Stimulated activated CD4-positive, alpha-beta T cell treated with anti-CD3 and anti-CD28 coated beads, TNF-alpha, amount 100 ng/mL, for 1 hour (primary cell): ENCODE measurements at places on chromosomes 7 and 10.

DNA sequence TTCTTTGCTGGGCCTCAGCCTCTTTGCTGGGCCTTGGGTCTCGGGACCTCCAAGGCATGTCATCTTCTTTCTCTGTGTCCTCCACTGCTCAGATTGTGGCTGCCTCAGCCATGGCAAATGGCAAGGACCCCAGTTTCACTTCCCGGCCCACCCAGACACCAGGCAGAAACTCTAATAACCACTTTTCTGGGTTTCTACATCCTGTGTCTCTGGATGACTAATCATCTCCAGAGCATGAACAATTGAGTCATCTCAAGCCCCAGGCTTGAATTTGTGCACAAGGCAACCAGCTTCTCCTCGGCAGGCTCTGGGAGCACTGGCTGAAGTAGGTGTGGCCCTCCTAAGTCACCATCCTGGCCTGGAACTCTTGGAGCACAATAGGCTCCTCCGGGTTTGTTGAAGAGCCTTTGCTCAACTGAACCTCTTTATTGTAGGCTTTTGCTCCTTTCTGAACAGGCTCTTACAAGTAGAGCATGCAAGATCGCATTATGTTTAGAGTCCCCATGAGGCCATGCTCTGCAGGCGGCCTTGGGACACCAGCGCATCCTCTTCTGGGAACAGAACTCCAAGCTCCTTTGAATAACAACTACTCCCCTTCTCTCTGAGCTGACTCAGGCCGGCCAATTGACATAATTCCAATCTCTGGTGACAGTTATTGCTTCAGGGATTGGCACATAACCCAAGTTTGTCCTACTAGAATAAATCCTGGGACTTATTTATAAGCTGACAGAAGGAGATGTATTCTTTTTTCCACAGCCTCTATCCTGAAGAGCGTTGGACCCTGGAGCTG is 218.1 kb downstream of the WDR11 start:
- DNase-seq, result no peak

DNA sequence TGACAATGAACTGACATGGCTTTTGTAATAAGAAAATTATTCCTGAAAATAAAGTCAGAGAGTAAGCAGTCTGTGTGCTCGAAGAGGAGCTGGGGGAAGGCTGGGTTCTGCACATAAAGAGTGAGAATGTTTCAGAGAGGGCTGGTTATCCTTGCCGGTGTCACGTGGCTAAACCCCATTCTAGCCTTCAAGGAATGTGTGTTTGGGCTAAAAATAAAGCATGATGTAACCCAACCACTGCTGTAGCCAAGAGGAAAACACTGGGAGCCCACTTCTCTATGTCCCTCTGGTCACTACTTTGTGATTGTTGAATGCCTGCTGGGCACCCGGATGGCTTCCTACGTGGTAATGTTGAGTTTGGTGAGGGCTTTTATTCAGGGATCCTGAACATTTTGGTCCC is 23.5 kb downstream of the WDFY4 start:
- DNase-seq, result no peak

GRCh38 chr7:66219805-66220204 is 14.7 kb downstream of the TPST1 start:
- DNase-seq, result no peak

DNA sequence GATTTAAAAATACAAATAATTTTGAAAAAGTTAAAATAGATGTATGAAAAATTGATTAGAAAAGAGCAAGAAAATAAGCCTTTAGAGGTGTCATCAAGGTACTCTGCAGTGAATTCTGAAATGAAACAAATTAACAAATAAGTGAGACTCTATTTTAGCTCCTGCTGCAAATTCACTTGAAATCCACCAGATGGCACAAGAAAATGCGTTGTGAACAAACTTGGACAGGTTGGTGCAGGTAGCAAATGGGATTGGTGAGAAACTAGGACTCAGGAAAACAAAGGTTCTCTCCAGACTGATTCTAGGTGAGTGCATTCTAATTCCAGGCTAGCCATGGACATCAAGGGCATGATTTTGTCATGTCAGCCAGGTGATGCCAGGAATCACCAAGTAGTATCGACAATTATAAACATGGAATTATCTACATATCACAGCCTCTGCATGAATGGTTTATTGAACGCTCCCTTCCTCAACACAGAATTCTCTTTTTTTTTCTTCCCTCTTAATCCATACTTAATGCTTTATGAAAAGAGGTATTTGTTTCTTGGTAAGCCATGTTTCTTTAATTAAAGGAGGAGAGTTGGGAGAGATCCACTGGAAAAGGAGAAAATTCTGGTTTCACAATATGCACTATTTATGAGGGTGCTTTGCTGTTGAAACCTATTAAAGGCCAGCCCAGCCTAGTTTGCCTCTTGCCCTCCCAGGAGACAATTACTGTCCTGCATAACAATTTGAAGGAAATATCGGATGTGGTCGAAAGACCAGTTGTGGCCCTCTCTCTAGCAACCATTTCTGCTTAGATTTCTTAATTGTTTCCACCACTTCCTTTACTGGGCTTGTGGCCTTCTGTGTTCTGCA is 118.1 kb downstream of the ZNF365 start:
- no peak for DNase-seq

- no peak for DNase-seq
These were observed 28.7 kb downstream of the CSGALNACT2 start for GRCh38 chr10:43166880-43167497.

DNA sequence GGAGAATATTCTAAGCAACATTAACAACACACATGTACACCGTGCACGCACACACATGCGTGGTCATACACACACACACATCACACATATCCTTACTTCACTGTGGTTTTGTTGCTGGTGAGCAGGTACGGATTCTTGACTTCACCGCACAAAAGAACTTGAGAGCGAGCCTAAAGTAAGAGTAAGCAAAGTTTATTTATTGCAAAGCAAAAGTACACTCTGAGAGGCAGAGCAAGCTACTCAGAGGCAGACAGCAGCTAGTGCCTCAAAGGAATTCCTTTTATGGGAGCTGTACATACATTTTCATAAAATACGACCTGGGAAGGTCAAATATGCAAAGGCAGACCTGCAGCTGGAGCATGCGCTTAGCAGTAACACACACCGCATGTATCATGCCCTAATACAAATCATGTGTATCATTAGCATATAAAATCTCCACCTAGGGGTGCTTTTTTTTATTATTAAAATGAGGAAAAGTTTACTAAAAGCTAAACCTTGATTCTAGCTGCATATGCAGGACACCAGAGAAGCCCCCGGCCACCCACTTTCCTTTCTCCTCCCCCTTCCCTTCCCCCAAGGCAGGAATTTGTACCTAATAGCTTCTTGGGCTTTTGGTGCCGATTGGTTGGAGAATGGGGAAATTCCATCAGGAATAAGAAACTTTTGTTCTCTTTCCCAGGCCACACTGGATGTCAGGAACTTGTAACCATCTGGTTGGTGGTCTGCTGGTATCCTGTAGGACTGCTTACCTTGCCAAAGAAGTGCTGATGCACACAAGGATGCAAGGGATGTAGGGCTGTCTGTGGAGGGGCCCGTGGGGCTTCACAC is 16.5 kb upstream of the GPR37 start:
- no peak for DNase-seq

DNA sequence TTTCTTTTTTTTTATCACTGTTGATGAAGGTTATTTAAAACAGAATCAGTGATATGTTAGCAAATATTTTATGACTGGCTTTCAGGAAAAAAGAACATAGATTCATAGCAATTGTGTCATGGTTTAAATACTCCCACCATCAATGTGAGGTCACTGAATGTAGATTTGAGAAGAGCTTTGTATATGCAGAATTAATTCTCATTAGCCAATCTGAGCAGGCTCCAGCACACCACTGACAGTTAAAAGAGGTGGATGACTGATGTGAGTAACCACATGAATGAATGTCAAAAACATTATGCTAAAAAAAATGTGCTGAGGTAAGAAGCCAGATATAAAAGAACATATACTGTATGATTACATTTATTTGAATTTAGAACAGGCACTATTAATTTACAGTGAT is 174.8 kb upstream of the KAT6B start:
- DNase-seq, result no peak

GRCh38 chr7:71372991-71373390 is 241.0 kb downstream of the GALNT17 start:
- no peak for DNase-seq

GRCh38 chr10:131314799-131315198 is 3.3 kb upstream of the TCERG1L start:
- no peak for DNase-seq

- no peak for DNase-seq
These were observed 1.3 kb upstream of the CLDN12 start for GRCh38 chr7:90401989-90402388.

DNA sequence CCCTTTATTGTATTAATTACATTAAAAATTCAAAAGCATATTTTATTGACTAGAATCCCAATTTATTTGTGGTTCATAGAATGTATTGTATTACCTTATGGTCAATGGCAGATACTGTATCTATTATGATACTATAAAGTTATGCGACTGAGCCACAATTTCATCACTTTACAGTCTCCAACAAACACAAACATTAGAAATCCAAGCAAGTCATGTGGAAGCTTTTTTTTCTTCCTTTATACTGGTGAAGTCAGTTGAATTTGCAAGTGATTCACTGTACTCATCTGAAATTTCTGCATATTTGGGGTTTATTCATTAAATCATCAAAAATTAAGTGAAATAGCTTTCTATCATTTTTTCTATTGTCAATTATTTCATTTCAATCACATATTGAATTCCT is 54.3 kb downstream of the BMPER start:
- no peak for DNase-seq

DNA sequence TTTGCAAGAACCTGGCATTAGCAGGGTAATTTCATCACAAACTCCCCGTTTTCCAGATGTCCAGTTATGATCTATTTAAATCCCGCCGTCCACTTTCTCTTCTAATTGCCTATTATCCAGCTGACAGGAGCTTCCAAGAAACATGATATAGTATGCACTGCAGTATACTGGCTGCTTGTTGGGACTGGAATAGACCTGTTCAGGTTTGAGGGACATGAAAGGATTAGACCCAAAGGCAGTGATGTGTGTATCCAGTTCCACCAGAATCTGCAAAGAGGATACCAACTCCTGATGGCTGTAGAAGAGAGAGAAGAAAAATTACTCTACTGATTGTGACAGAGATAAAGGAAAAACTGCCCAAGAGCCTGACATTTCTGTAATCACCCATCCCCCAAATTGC is 8.9 kb downstream of the MSS51 start:
- DNase-seq, result no peak

DNA sequence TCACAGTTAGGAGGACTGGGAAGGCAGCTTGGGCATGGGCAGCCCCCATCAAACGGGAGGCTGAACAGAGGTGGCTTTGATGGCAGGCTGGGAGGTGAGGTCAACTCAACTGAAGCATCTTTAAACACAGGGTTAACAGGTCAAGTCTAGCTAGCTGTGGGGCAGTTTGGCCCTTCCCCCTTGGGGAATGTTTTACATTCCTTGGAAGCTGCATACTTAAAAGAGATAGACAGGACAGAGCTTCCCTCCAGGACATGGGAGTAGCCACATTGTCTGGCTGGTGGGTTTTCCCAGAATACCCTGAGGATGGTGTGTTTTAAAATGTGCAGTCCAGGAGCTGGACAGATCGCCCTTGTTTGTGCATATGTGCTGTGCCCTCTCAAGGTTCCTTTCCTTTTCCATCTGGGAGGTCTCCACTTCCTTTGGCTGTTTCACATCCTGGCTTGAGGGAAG is 6.8 kb upstream of the RASSF4 start:
- DNase-seq, result no peak

DNA sequence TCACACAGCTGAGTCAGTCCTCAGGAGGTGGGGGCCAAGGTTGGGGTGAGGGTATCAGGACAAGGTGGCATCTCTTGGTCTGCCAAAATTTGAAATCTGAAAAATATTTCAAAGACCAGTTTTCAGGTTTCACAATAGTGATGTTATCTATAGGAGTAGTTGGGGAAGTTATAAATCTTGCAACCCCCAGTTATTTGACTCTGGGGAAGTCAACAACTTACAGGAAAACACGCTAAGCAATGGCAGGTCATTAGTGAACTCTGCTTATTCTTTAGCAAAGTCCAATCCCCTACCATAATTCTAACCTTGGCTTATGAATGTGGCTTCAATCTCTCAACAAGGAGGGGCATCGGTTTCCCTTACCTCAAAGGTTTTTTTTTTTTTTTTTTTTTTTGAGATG is 94.9 kb downstream of the MARCHF5 start:
- DNase-seq, result no peak

DNA sequence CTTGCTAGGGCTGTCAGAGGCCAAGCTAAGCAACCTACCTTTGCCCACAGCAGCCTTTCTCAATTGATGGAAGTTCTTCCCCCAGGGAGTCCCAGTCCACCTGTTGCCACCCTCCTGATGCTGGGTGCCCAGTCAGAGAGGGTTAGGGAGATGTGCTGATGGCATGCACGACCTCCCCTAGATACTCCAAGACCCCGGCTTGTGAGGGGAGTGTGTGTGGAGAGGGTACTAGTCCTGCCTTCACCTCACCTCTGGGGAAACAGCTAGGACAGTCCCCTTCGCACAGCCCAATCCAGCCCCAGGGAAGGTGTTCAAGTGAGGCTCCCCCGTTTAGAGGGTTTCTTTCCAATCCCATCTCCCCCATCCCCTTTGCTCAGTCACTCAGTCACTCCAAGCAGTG is 1.3 kb upstream of the UNC5B start:
- DNase-seq, result no peak

DNA sequence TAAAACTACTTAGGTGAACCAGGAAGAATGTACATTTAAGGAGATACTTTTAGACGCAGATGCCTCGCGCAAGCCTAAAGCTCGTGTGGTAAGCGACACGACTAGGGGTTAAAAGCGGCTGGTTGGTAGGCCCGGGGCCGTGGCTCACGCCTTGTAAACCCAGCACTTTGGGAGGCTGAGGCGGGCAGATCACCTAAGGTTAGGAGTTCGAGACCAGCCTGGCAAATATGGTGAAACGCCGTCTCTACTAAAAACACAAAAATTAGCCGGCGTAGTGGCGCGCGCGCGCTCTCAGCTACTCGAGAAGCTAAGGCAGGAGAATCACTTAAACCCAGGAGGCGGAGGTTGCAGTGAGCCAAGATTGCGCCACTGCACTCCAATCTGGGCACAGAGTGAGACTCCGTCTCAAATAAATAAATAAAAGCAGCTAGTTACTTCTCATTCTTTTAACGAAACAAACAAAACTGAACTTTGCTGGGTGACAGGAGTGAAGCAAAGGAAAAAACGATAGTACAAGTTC is 879 bp downstream of the NUDT5 start:
- peak; percentile 9 for DNase-seq

GRCh38 chr10:24449321-24449740 is 240.4 kb downstream of the KIAA1217 start:
- no peak for DNase-seq

- no peak for DNase-seq
These were observed 526 bp downstream of the SFRP5 start for GRCh38 chr10:97771055-97771891.
